ENCODE measurements at places on chromosomes 11 and 22.

DNA sequence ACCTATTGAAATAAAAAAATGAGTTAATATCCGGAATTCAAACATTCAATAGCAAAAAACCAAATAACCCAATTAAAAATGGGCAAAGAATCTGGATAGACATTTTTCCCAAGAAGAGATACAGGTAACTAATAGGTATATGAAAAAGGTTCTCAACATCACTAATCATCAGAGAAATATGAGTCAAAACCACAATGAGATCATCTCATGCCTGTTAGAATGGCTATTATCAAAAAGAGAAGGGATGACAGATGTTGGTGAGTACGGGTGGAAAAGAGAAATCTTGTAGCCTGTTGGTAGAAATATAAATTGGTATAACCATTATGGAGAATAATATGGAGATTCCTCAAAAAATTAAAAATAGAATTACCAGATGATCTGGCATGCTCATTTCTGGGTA, 26.9 kb upstream of the OR6M1 start:
- no peak for DNase-seq

- DNase-seq = no peak
Observed at GRCh38 chr11:111059726-111060125, 185.8 kb upstream of the POU2AF2 start.

DNA sequence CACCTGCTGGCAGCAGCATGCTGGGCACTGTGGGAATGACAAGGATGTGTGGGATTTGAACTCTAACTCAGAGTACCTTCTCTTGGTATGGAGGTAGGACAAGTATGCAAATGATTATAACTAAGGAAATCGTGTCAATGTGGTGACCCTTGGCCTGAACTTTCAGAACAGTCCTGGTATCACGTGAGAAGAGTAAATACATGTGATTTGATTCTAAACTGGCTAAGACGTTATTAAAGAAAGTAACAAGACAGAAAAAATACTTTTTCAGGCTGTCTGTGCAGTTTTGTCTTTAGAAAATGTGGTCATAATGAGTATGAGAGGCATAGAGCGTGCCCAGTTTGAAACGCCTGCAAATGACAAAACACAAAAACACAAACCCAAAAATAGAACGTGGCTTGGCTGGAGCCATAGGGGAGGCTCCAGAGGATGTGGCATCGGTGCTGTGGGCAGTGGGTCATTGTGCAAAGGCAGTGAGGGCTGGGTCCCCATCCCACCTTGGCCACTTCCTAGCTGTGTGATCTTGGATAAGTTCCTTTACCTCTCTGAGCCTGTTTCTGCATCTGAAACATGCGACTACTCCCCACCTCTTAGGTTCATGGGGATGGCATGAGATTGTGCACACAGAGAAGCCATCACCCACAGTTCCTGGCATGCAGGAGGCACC, 18.4 kb upstream of the IL2RB start:
- DNase-seq = no peak

GRCh38 chr22:37929390-37929789, 23.3 kb downstream of the MICALL1 start:
- DNase-seq = no peak

GRCh38 chr11:36069576-36070212, 125.8 kb downstream of the LDLRAD3 start:
- no peak for DNase-seq

DNA sequence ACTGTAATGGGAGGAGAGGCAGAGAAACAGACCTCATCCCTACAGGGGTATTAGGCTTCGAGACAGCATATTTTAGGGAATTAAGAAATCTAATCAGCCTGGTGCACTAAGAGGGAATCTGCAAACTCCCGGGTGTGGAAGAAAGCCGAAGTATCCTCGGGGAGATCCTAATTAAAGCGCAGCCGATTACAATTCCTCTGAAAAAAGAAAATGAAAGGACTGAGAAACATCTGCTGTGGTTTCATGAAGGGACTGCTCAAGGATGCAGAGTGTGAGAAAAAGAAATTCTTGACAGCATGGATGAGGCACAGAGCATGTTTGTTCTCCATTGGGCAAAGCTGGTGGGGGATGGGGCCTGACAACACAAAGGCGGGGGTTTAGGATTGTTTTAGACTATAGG, 290.0 kb upstream of the LARGE1 start:
- no peak for DNase-seq

DNA sequence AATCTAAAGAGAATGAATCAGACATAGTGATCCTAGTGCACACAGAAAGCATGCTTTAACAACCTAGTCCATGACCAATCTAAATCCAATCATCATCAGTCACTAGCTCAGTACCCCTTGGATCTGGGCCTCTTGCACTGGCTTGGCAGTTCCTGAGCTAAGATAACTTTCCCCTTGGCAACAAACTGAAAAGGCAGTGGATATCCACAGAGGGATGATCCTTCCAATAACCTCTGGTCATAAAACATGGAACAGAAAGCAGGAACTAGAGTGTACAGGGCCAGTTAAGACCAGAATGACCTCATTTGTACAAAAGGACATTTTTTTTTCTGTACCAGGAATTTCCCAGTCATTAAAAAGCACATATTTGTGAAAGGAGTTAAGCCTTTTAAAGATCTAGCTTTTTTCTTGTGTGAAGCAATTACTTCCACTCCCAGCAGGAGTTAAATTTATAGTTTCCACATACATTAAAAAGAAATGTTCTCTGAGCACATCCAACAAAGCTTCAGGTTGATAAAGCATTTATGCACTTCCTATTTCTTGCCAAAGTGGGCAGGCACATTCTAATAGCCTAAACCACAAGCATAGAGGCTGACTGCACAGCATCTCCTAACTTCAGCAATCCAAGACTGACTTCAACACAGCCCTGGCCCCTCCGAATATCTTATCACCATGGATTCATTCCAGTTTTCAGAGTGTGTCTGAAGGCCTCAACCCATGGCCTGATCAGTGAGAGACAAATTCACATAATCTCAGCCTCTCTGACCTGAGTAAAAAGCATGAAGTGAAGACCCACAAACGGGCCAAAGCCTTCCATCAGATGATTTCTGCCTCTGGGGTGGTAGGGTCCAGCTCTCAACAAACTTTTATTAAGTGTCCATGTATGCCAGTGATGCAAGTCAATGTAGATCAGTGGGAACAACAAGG, 29.9 kb downstream of the GUCY1A2 start:
- DNase-seq = no peak

GRCh38 chr11:75272391-75272790, 31.8 kb downstream of the TPBGL start:
- no peak for DNase-seq

- no peak for DNase-seq
Observed at GRCh38 chr11:1042626-1043562, 6.4 kb upstream of the MUC6 start.

DNA sequence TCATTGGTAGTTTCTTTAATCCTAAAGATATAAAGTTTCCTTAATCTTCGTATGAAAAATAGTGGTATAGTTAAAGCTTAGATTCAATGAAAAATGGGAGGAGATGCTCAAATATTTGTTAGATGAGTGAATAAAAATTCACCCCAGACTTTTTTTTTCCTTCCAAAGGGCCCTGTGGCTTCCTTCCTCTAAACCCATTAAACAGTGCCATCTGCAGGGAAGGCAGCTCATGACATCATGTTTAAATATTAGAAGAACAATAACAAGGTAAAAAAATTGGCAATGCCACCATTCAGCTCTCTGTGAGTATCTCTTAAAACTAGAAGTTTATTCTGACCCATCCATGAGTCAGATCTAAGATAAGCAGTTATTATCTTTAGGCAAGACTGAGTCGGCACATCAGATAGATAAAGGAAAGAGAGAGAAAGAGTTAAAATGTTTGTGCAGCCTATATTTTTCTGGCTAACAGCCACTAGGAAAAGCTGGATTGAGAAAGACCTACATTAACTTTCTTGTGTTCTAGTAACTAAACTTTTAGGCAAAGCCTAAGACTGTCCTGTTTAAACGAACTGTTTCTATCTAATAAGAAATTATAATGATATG, 19.1 kb upstream of the OOSP1 start:
- DNase-seq = no peak

DNA sequence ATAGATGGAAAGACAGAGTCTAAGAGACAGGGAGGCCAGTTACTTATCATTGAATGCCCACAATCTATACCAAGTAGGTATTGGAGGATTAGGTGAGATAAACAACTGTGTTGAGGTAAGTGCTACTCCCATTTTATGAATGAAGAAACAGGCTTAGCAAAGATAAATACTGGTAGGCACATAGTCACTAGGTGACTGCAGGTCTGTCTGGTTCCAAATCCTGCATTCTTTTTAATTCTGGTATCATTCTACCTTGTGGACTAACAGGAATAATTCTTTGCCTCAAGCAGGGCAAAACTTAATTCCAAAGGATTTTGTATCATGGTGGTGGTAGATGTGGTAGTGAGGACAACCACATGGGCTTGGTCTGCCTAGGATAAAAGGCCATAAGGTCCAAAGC, 28.4 kb downstream of the RNF169 start:
- no peak for DNase-seq

GRCh38 chr11:128095466-128095981, 491.8 kb downstream of the ETS1 start:
- no peak for DNase-seq

DNA sequence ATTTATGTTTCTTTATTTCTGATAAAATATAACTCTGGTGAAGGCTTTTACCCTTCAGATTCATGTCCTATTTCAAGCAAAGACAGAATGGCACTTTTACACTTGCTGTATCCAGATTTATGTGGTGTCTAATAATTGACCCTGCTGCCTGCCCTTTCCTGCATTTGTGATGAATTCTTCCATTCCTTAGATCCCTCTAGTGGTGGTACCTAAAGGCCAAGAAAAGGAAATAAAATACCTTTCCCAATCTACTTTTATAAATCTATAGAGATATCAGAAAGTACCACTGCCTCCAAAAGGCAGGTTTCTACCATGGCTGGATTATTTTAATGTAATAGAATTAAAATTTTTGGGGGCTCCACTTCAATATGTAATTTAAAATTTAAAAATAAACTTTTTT, 34.2 kb downstream of the CCDC81 start:
- DNase-seq = no peak

DNA sequence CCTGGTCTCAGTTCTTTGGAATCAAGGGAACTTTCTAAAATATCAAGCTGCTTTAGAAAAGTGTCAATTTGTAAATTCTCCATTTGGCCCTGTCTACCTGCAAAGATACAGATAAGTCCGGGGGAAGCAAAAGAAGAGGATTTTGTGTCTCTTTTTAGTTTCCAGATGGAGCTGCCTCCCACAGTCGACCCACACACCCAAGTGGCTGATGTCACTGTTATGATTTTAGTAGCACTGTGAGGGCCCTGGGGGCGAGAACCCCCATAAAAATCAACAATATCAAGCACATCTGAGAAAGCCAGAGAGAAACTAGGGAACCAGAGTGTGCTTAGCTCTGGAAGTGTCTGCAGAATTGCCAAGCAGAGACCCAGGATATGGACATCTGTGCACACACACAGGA, 212.7 kb downstream of the LARGE1 start:
- DNase-seq = no peak

- DNase-seq = no peak
Observed at GRCh38 chr11:13629779-13630178, 38.7 kb upstream of the FAR1 start.

DNA sequence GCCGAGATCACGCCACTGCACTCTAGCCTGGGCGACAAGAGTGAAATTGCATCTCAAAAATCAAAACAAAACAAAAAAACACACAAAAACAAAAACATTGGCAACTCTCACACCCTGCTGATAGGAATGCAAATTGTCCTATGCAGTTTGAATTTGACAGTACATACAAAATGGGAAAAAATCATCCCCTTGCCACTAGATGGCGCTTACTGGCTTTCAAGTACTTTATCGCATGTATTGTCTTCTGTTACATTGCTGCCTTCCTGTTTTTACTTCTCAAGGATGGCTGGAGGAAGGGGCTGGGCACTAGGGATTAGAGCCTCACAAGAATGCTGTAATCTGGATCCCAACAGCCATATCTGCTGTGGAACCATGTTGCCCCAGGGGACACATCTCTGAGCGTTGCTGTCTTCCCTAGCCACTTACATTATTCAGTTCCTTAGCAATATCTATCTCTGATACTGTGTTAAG, 59.4 kb upstream of the A4GALT start:
- no peak for DNase-seq

- no peak for DNase-seq
Observed at GRCh38 chr11:44377121-44377520, 67.2 kb upstream of the ALX4 start.

DNA sequence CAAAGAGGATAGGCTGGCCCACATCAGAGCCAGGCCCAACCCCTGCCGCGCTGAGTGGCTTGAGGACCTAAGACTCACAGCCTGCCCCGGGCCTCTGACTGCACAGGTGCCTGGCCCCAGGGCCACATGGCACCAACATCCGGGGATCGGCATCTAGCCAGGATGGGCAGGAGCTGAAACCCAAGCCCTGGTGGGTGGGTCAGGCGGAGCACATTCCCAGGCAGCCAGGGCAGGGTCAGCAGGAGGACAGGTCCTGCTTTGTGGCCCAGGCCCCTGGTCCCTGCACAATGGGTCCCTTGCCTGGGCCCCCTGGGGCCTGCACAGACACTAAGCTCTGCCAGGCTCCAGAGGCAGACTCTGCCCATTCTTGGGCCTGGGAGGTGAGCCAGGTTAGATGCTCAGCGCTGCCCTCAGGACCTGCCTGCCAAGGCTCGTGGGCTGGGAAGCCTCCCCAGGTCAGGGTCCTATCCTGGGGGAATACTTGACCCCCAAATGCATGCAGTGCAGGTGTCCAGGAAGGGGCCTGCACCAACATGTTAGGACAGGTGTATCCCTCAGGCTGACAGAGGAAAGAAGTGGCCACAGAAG, 33.5 kb downstream of the ARVCF start:
- no peak for DNase-seq

GRCh38 chr11:113488931-113489351, 13.7 kb upstream of the DRD2 start:
- no peak for DNase-seq

DNA sequence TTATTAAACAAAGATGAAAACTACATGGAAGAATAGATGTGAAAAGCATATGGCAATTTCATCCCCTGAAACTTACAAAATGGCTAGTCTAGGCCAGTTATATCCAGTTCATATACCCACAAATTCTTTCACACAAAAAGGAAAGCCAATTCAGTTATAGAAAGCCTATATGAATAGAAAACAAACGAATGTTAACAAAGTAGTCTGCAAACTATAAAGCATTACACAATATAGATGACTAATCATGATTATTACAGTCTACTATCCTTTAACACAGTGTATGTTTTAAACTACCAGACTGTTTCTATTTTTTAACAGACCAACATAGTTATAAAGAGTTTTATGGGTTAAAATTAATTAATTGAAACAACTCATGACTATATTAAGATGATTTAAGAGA, 12.1 kb downstream of the DCUN1D5 start:
- no peak for DNase-seq

- DNase-seq = no peak
Observed at GRCh38 chr11:12290477-12290922, 86.9 kb upstream of the PARVA start.

- no peak for DNase-seq
Observed at GRCh38 chr22:26589367-26589844, 526 bp downstream of the TPST2 start.

GRCh38 chr22:46163557-46163888, 13.2 kb downstream of the PPARA start:
- DNase-seq = no peak
